Endothelial cell (in vitro differentiated cells): ENCODE measurements at places on chromosomes 2 and 18.

- no peak for DNase-seq
Measured at GRCh38 chr18:21362831-21363230, 120.8 kb downstream of the GREB1L start.

DNA sequence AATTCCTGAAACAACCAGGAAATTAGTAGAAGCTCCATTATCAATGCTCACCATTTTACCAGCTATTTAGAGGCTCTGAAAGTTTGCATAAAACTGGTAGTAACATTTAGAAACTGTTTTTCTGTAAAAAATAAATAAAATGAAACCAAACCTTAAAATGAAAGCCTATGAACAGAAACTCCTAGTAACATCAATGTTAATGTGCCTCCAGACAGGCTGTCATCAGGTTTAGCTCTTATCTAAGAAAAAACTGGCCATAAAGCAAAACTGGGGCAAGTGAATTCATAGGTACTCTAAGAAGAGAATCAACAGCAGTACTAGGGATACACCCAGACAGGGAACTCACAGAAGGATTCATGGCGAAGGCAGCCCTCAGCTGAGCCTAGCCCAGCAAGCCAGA lies 8.0 kb downstream of the E2F6 start:
- no peak for DNase-seq

DNA sequence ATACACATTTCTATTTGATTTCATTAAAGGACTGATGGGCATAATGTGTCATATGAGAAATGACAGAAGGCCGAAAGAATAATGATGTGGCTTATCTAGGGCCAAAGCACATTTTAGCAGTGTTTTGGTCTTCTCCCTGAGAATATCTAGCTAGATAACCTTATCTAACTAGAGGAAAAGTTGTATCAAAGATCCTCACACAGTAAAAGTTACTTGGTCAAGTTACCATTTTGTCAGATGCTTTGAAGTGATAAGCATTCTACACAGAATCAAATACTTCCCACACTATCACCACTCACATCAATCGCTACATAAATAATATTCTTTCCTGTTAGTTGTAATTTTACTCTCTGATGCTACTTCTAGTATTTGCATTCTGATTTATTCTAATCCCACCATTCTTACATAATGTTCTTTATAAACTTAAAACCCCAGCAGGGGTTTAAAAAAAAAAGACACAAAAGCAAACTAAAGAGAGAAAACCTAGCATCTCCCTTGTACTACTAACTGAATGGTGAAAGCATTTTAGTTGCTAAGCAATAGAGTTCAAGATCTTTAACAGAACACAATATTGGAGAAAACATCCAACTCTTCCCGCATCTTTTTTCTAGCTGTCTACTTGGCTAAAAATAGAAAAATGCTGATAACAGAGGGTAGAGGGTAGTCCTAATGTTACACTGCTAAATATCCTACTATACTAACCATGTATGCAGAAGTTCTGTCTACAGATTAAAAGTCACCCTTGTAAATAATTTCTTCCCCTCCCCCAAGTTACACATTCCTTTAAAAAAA lies 8.0 kb downstream of the XPO1 start:
- DNase-seq, result no peak

DNA sequence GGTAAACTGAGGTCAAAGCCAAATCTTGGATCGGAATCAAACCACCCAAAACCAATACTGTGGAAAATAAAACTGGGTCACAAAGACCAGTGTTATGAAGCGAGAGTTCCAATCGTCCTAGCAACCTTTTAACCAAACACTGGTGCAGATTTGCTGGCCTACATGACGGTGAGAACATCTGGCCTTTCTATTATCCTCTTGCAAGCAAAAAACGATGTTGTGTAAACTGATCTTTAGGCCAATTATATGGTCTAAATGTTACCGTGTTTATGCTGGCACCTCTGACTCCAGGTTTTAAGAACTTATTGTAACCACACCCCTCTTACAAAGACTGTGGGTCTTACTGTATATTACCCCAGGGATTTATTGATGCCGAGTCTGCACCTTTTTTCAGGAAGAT lies 145.9 kb downstream of the GFPT1 start:
- no peak for DNase-seq

GRCh38 chr2:228268756-228269155 lies 87.3 kb upstream of the SPHKAP start:
- DNase-seq, result no peak

DNA sequence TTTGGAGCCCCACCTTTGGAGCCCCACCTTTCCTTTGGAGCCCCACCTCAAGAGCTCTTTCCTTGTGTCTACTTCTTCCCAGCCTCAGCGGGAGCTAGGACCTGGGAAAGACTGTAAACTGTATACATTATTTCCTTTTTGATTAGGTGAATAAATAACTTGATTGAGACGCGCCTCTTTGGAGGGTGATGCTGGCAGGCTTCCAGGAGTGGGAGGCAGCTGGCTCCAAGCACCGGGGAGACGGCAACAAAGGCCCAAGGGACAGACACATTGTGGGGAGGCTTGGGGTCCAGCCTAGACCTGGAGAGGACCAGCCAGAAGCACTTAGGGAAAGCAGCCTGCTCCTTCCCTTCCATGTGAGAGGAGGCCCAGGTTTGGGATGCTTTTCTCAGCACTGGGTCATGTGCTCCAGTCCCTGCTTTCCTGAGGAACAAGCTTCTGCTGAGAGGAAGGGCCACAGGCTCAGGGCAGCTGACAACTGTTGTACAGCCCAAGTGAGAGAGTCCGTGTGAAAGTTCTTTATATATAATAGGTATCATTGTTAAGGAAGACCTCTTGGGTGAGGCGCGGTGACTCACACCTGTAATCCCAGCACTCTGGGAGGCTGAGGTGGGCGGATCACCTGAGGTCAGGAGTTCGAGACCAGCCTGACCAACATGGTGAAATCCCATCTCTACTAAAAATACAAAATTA lies 297.2 kb upstream of the SLC14A2 start:
- DNase-seq, result no peak

- DNase-seq, result no peak
Measured at GRCh38 chr2:74036450-74037195, 51.9 kb downstream of the TET3 start.

- no peak for DNase-seq
Measured at GRCh38 chr2:224036731-224037361, 2.2 kb downstream of the SERPINE2 start.

DNA sequence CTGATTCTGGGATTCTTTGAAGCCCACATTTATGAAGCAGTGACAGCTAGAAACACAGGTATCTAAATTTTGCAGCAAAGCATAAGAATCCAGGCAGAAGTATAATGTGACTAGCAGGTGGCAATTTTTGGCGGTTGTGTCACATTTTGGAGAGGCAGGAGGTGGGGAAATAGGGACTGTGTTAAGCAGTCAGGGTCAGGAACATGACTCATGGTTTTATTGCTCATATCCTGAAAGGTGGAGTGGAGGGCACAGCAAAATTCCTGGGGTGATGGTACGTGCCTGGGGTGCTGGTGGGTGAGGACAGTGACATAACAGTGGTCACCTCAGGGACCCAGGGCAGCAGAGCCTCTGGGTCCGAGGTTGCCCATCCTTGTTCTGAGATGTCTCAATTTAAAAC lies 63.5 kb upstream of the TTN start:
- DNase-seq, result no peak

DNA sequence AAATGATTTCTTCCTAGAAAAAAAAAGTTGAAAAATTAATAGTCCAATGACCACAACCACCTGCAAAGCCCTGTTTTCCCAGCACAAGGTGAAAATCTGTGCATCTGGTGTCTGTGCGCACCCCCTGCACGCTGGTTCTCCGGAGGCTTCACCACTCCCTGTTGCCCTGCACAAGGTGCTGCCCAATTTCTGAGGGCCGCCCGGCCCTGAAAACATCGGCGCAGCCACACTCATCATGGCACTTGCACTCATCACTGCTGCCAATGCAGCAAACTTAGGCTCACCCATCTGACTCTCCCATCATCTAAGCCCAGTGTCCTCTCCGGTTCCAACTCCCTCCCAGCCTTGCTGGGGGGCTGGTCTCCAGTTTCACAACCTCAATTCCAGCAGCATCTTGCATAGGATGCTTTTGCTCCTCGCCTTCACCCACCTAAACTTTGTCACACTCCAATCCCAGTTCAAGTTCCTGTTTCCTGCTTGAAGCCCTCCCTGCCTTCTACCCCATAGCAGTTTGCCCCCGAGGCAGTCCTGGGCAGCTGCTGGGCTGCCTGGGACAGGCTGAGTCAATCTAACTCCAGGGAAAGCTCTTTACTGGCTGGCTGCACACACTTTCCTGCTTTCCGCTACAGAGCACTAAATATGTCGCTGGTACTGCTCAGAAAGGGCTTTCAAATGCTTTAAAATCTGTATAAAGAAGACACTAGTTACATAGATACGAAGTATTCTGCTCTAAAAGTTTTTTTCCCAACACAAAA lies 522.5 kb upstream of the ID2 start:
- DNase-seq, result no peak

GRCh38 chr2:240831594-240832204 lies 11.7 kb upstream of the KIF1A start:
- no peak for DNase-seq
